Thymus (tissue), 14 donors: ENCODE measurements at places on chromosomes 12 and 14. TPM values are rescaled to one million over a fixed set of nuclear protein-coding genes. Genes with fewer than 3 reads are reported as not detected.

The GLT1D1 gene
- 0.33 TPM for total RNA-seq

The ESRRB gene
- 0.47 TPM for total RNA-seq

The MYF6 gene
- total RNA-seq, result 0.09 TPM

The KCNH3 gene
- total RNA-seq, result 1.4 TPM

The YBX3 gene
- 36.6 TPM for total RNA-seq

GRCh38 chr12:58961166-58961565 lies 40.9 kb upstream of the LRIG3 start:
- H3K27me3 ChIP-seq, result no peaks in the 10 kb centered on the region
- H3K27ac ChIP-seq, result no peak overlapping the region
- DNase-seq, result no peak
- no peak overlapping the region for H3K4me3 ChIP-seq

- no peak overlapping the region for H3K4me3 ChIP-seq
- DNase-seq, result no peak
- no peak overlapping the region for H3K27ac ChIP-seq
- H3K27me3 ChIP-seq, result no peaks in the 10 kb centered on the region
Measured at GRCh38 chr12:42780671-42781070, 191.1 kb upstream of the PRICKLE1 start.

- H3K27me3 ChIP-seq, result no peaks in the 10 kb centered on the region
- no peak for DNase-seq
- peaks cover 61% of the 10 kb centered on the region for H3K36me3 ChIP-seq
- no peak overlapping the region for H3K27ac ChIP-seq
- no peak overlapping the region for H3K4me3 ChIP-seq
Measured at GRCh38 chr12:68755536-68756243, 9.7 kb downstream of the SLC35E3 start.

DNA sequence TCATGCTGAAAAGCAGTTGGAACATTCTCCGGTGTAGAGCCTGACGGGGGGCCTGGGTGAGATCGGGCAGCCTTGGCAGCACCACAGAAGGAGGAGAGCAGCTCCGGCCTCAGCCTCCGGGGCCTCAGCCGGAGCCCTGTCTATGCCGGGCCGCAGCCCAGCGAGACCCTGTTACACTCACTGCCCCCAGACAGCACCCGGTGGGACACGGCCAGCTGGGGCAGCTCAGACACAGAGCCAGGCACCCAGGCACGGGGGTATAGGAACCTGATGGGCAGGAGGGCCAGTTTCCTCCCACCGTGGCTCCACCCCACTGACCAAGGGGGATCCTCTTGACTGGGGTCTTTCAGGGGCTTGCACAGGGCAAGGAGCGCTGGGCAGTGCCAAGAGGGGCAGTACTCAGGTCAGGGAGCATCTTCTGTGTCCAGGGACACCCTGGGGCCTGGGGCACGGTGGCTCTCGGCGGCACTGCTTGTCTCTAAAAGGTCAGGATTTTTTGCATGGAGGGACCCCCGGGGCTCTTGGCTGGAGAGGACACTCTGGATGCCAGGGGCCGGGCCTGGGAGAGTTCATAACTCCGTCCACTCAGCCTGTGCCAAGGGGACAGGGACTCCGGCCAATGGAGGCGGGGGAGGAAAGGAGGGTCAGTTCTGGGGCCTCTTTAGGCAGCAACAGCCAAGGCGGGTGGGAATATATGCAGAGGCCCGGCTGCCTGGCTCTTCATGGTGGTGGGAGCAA lies 9.4 kb downstream of the INF2 start:
- no peaks in the 10 kb centered on the region for H3K27me3 ChIP-seq
- no peak overlapping the region for H3K27ac ChIP-seq
- DNase-seq, result no peak
- H3K4me3 ChIP-seq, result no peak overlapping the region

- H3K36me3 ChIP-seq, result no peaks in the 10 kb centered on the region
- H3K4me3 ChIP-seq, result peak overlapping the region; percentile 76
- no peaks in the 10 kb centered on the region for H3K27me3 ChIP-seq
- no peak for DNase-seq
- peak overlapping the region; percentile 99 for H3K27ac ChIP-seq
- peaks cover 21% of the 10 kb centered on the region for H3K4me1 ChIP-seq
Measured at GRCh38 chr12:57940052-57940914, 1.1 kb upstream of the ATP23 start.

DNA sequence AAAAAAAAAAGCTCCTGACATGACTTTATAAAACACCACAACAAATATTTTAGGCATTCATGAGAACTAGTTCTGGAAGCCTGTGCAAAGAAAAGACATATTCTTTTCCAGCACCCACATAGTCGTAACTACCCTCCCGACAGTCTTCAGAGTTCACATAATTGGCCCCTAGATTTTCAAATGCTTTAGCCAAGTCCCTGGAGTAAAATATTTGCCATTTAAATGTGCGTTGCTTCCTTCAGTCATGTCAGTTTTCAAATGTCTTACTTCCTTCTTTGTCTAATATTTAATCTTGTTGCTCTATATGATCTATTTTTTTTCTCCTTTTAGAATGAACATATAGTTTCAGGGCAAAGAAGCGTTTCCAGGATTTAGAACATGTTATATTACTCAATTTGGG lies 66.8 kb upstream of the KRAS start:
- DNase-seq, result no peak
- no peaks in the 10 kb centered on the region for H3K36me3 ChIP-seq
- H3K27me3 ChIP-seq, result no peaks in the 10 kb centered on the region
- H3K4me3 ChIP-seq, result no peak overlapping the region

DNA sequence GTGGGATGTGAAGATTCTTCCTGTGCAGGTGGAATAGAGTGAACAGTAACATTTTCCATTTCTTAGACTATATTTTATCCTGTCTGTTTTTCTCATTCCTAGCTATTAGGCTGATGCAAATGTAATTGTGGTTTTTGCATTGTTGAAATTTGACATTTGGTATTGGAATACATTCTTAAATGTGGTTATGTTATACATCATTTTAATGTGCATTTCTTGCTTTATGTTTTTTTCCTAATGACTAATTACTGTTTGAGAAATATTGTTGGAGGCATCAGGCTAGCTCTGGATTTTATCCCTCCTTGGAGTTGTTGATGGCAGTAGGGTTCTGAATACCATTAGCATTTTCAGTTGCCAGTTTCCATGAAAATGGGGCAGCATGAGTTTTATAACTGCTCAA lies 75.9 kb upstream of the GNG2 start:
- no peak overlapping the region for H3K27ac ChIP-seq
- H3K4me1 ChIP-seq, result peaks cover 5% of the 10 kb centered on the region
- no peak overlapping the region for H3K4me3 ChIP-seq
- H3K36me3 ChIP-seq, result no peaks in the 10 kb centered on the region
- no peak for DNase-seq
- H3K27me3 ChIP-seq, result no peaks in the 10 kb centered on the region

DNA sequence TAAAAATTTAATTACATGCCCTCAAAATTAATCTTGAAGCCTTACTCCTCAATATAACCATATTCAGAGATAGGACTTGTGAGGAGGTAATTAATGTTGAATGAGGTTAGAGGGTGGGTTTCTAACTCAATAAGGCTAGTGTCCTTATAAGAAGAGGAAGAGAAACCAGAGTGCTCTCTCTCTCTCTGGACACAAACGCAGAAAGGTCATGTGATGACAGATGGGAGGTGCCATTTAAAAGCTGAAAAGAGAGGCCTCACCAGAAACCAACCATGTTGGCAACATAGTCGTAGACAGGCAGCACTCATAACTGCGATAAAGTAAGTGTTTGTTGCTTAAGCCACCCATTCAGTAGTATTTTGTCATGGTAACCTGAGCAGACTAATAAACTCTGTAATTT lies 378.5 kb upstream of the LMO3 start:
- H3K36me3 ChIP-seq, result no peaks in the 10 kb centered on the region
- no peak for DNase-seq
- H3K4me1 ChIP-seq, result no peaks in the 10 kb centered on the region
- H3K4me3 ChIP-seq, result no peak overlapping the region

DNA sequence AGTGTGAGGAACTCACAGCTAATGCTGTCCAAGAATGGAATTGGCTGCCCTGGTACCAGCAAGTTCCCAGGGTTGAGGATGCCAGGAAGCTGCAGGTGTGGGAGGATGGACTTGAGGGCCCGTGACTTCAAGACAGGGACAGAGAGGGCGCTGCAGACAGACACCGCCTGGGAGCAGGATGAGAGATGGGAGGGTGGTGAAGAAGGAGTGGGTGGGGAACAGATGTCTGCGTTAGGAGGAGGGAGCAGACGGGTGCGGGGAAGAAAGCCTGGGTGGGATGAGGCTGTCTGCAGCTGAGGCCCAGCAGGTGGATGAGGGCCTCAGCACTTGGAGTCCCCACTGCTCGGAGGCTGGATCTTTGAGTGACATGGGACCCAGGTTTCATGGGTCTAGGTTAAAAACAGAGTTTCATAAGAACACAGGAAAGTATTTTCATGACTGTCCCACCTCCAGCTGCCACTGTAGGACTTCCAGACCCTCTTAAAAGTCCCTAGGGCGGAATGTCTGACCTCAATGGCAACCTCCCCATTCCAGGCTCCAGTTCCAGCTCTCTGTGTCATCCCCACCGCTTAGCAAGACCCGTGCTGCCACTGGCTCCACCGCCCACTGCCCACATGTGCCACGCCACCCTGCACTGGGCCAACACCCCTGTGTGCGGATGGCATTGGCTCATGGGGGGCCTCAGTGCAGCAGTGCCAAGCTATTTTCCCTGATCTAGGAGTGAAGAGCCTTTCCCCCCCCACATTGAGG lies 70.3 kb upstream of the SCN8A start:
- H3K36me3 ChIP-seq, result no peaks in the 10 kb centered on the region
- peaks cover 5% of the 10 kb centered on the region for H3K4me1 ChIP-seq
- H3K4me3 ChIP-seq, result no peak overlapping the region

DNA sequence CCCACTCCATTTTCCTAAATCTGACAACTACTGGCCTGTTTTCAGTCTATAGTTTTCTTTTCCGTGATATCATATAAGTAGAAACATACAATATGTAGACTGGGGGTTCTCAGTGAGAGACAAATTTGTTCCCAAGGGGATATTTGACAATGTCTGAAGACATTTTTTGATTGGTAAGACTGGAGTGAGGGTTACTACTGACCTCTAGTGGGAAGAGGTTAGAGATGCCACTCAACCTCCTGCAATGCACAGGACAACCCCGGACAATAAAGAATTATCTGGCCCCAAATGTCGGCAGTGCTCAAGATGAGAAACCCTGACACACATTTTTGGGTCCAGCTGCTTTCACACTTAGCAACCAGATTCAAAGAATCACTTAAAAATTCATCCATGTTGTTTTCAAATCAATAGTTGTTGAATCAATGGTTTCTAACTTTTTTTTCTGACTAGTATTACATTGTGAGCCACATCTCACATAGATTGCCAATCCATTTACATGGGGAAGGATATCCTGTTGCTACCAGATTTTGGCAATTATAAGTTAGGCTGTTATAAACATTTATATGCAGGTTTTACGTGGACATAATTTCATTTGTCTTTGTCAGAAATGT lies 307.1 kb downstream of the RPL10L start:
- peak; percentile 1 for DNase-seq
- no peaks in the 10 kb centered on the region for H3K4me1 ChIP-seq
- H3K4me3 ChIP-seq, result no peak overlapping the region
- H3K27me3 ChIP-seq, result no peaks in the 10 kb centered on the region
- no peaks in the 10 kb centered on the region for H3K36me3 ChIP-seq
- no peak overlapping the region for H3K27ac ChIP-seq

- peak within 1 kb of the TSS; percentile 98 for H3K27ac ChIP-seq
- H3K36me3 ChIP-seq, result no peaks in the 10 kb centered on the region
- no peaks in the 10 kb centered on the region for H3K27me3 ChIP-seq
- peak within 1 kb of the TSS; percentile 59 for H3K4me3 ChIP-seq
Measured at GRCh38 chr14:91113829-91114078, at the start of gene DGLUCY. Gene DGLUCY, plus strand, starts transcription at chr14:91114073. Its CDS starts 46,222 bp downstream, at chr14:91160295.
